ENCODE measurements at places on chromosomes 13 and 19.

GRCh38 chr19:33492090-33492489 is 29.5 kb downstream of the PEPD start:
- no peak for DNase-seq

GRCh38 chr19:58374200-58374599 is 6.6 kb downstream of the ZNF837 start:
- no peak for DNase-seq

- no peak for DNase-seq
These were observed 9.1 kb downstream of the PNPLA6 start for GRCh38 chr19:7544626-7545025.

- peak; percentile 14 for DNase-seq
These were observed 35.1 kb downstream of the ZNF433 start for GRCh38 chr19:12000152-12000981.

- DNase-seq, result peak; percentile 67
These were observed 36.0 kb upstream of the NEK3 start for GRCh38 chr13:52195401-52195837.

DNA sequence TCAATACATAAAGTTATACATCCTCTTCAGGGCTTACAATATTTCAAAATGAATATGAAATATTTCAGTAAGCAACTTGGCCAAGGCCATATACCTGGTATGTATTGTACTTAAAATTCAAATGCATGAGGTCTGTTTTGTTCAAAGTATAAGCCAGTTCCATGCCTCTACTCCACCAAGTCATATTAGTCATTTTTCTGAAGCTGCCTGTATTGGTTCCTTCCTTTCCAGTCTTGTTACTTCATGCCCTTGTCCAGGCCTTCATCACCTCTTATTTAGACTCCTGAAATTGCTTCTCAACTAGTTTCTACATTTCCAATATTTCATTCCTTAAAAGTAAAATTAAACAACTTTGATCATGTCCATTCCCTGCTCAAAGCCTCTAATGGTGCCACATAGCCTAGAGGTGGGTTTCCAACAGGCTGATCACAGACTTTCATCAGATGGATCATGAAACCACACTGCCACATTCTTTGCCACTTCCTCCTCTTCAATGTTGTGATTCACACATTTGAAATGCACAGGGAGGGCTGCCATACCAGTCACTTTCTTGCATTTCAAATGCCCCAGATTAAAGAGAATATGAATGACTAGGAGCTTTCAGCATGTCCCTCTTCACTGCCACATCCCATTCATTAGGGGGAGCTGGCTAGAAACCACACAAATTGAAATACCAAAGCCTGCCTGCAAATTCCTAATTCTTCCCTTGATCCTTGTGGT is 424.1 kb upstream of the DACH1 start:
- no peak for DNase-seq

DNA sequence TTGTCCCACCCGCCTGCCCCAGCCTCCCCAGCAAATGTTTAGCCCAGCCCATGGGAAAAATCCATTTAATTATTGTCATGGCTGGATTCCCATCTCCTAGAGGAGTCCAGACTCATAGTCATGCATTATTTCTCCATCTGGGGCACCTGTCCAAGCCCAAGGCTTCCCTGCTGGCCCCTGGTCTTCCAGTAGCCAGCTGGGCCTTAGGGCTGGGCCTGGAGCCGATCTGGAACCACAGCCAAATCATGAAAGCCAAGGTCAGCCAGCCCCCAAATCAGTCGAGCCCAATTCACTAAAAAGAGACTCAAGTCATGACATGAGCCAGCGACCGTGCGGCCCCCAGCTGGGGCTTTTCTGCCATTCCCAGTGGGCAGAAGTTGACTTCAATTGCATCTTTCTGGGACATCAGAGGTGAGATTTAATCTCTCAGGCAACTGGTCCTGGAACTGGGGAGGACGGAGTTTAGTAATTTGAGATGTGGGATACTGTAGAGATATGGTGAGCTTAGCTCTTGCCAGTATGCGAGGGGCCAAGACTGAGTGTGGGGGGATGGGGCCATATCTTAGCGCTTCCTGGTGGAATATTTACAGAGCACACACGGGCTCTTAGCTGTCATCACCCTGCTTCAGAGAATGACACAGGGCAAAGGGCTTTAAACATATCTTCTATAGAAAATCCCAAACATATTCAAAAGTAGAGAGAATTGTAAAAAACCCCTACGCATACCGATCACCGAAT is 9.4 kb upstream of the PGLYRP2 start:
- DNase-seq, result no peak

GRCh38 chr19:45038931-45039893 is at the start of gene CLASRP:
Gene CLASRP, plus strand, starts transcription at chr19:45039045. Its CDS starts 1,168 bp downstream, at chr19:45040213.
- DNase-seq, result peak; percentile 91

- DNase-seq, result no peak
These were observed 92.7 kb upstream of the SLC7A1 start for GRCh38 chr13:29688193-29688592.

DNA sequence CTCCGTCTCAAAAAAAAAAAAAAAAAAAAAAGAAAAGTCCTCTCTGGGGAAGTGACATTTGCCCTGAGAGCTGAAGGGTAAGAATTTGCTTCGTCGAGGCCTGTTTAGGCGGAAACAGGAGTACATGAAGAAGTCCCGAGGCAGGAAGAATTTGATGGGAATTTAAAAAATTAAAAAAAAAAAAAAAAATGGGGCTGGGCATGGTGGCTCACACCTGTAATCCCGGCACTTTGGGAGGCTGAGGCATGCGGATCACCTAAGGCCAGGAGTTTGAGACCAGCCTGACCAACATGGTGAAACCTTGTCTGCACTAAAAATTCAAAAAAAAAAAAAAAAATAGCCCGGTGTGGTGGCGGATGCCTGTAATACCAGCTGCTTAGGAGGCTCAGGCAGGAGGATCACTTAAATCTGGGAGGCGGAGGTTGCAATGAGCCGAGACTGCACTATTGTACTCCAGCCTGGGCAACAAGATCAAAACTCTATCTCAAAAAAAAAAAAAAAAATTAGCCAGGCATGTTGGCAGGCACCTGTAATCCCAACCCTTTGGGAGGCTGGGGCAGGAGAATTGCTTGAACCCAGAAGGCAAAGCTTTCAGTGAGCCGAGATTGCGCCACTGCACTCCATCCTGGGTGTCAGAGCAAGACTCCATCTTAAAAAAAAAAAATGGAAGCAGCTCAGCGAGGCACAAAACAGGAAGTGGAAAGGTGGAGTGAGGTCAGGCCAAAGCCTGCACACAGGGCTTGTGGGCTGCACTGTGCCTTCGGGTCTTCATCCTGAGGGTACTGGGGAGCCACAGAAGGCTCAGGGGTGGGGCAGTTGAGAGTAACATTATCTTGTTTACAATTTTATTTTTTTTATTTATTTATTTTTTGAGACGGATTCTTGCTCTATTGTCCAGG is 4.9 kb downstream of the BAX start:
- no peak for DNase-seq

- DNase-seq, result no peak
These were observed 95.8 kb downstream of the RAB20 start for GRCh38 chr13:110465696-110466095.

DNA sequence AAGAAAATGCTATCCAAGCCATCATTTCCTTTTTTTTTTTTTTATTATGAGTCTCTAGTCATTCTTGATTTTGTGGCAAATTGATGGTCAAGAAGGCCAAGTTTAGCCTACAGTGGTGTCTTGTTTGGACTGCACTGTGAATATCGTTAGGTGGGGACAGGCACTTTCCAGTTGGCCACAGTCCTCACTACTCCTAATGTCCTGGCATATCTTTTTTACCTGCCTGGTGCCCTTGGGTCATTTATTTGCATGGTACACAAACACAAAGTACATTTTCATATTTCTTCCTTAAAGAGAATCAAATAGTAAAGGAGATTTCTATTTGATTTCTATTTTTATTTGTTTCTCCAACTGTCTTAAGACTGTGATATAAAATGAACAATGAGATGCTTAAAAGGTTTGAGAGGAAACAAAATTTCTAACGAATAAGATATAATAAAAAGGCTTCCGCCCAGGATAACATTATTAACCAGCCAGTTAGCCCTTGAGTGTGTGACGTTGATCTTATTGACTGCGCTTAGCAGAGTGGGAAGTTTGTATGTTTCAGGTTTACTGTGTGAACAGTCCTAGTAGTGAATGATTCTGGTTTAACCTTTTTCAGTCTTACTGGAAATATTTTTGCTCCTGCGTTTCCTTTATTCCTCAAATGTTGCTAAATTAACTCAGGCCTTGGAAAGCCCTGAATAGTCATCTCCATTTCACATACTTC is 312.0 kb downstream of the ATP8A2 start:
- DNase-seq, result no peak

DNA sequence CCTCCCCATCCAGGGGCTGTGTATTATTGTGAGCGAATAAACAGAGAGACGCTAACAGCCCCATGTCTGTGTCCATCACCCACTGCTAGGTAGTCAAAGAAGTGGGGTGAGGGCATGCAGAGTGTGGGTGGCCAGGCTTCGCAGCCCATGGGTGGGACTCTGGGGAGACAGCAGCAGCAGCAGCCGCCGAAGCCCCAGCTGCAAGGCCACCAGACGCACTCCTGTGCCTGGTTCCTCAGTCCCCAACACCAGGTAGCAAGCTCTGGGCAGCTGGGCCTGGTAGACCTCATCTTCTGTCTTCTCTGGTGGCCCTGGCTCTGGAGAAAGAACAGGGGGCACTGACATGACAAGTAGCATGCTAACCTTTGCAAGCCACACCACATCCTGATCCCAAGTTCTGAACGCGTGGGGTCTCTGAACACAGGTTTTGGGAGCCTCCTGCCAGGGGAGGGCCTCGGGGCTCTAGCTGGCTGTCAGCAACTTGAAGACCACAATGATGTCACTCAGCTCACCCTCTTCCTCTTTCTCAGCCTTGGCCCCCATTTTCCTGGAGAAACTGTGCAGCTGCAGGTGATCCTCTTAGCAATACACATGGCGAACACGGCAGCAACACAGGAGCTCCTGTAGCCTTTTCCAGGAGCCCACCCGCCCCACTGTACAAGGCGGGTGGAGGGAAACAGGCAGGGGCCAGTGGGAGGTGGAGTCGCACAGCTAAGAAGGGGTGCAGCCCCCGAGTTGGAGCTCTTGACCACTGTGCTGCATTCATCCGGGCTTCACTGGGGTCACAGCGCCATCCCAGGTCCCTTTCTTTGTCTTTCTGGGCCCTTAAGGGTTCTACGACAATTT is 5.8 kb downstream of the FUZ start:
- DNase-seq, result no peak

DNA sequence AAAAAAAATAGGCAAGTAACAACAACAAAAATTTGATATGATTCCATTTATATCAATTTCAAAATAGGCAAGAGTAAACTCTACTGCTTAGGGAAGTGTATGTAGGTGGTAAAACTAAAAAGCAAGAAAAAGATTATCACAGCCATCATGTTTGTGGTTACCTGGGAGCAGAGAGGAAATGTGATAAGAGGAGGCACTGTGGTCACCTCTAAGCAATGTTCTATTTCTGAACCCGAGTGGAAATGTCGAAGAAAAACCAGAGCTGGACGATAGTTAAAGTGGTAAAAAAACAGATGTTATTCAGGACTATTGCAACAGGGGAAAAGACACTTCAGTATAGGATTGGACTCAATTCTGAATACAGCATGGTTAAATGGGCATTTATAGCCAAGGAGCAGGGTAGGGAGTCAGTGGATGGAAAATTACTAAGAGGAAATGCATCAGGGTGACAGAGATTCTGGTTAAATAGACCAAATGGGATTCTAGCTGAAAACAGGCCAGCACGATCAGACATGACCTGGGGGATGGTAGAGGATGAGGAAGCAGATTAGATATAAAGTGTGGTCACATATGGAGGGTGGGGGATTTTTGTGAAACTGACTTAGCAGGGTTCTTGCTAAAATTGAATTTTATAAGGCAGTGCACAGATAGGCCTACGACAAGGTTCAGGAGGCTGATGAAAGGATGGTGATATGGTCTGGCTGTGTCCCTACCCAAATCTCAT is 6.0 kb upstream of the TEX30 start:
- DNase-seq, result peak; percentile 27

DNA sequence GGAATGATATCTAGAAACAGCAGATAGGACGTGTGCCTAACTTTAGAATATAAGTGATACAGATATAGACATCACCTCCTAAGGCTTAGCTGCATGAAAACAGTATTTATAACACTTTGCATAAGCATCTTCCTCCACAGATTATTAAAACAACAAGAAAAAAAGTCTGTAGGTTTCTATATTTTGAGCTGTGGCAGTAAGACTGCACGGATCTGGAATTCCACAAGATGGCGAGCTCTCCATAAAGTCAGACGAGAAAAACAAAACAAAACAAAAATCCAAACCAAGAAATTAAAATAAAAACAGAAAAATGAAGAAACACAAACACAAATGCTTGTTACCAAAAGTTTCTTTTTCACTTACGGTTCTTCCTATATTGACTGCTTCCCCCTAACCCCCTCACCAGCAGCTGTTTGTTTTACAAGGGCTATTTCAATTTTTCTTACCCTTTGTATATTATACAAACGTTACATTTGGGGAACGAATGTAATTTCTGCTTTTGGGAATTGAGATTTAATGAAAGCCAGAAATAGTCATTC is 285.8 kb downstream of the MYO16 start:
- DNase-seq, result no peak

GRCh38 chr13:71046360-71047079 is 820.5 kb downstream of the DACH1 start:
- DNase-seq, result no peak

DNA sequence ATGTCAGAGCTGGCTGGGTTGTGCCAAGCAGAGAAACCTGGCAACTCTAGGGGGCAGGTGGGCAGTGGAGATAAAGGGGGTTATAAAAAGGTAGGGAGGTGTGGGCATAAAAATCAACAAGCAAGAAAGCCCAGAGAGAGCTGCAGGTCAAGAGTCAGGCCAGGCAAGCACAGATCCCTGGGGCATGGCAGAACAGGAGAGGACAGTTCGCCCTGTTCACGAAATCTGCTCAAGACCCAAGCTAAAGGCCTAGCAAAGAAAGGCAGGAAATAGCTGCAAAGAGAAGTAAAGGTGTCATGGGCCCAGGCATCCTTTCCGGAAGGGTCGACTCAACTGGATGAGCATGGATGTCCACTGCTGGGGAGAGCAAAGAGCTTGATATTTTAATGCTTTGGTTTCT is 3.4 kb downstream of the MBNL2 start:
- no peak for DNase-seq

DNA sequence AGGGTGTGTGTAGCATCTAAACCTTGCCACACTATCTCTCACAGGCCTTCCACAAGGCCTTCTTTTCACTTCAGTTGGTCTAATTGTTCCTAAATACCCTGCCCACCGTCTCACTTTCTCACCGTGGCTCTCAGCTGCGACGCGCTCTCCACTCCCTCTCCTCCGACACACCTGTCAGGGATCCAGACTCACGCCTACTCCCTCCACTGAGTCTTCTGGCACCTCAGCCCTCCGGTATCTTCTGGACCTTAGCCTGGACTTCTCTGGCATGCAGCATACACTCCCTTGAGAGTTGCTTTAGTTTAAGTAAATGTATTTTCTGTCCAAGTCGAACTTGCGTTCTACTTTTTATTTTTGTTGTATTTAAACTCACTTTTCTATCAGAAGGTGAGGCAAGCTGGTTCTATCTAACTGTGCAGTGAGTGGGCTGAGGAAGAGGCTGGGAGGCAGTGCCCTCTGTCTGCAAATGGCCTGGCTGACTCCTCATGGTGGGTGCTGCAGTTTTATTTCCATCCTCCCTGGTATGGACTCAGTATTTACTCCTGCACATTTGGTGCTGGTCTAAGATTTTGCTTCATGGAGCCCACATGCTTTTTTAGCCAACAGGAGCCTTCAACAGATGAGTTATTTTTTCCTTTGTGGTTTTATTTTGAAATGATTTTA is 28.5 kb upstream of the ARGLU1 start:
- DNase-seq, result no peak

GRCh38 chr13:109394311-109394988 is 391.9 kb downstream of the IRS2 start:
- DNase-seq, result no peak
